Stimulated activated CD8-positive, alpha-beta memory T cell treated with anti-CD3 and anti-CD28 coated beads, Interleukin-4, amount 100 ng/mL, for 4 hours (primary cell): ENCODE measurements at places on chromosomes 3 and 15.

DNA sequence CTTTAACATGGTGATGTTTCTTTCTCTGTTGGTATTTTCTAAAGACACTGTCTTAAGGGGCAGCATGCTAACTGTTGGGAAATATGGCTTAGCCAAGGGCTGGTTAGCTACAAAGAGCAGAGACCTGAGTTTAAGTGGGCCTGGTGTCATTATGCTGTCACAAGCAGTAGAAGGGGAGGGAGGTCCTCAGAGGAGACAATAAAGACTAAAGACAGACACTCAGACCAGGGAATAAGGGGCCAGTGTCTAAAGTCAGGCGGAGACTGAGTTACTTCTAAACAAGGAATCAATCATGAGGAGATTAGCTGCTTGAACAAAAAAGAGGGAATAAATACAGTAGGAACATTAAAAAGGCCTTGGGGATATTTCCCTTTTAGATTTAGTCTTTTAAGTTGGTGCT is 142.7 kb upstream of the DPPA4 start:
- no peak for DNase-seq

DNA sequence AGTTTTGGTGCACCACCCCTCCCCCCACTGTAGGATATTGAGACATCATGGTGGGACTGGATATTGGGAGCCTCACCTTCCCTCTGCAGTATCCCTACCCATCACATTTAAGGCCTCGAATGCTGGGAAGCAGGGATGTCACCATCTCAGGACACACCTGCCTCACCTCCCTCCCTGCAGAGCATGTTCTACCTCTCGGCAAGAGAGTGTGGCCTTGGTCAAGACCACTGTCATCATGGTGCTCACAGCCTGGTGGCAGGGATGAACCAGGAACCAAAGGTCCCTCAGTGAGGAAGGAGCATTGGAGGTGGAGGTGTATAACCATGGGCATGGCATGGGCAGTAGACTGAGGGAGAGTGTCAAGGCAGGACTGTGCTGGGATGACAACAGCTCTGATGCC is 104.8 kb downstream of the CORO2B start:
- DNase-seq, result no peak

- DNase-seq, result no peak
Measured at GRCh38 chr3:114365909-114366308, 72.1 kb downstream of the TIGIT start.

GRCh38 chr3:20846832-20847231 is 660.8 kb upstream of the SGO1 start:
- DNase-seq, result no peak

- DNase-seq, result no peak
Measured at GRCh38 chr3:172270557-172271166, 177.6 kb downstream of the GHSR start.

DNA sequence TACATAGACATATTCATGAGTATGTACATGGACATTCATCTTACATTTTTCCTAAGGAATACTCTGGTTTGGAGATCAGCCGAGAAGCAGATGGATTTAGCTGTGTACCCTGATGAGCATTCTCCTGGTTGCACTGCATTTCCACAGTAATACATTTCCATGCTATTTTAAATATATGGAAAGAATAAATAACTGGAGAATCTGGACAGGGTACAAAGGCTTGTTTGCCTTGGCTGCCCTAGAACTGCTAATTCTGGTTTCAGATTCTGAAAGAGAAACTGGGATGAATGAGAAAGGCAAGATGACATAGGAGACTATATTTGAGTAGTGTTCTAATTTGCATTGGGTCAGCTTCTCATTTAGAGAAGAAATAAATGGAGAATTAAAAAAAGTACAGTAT is 190.8 kb upstream of the FAM3D start:
- no peak for DNase-seq

DNA sequence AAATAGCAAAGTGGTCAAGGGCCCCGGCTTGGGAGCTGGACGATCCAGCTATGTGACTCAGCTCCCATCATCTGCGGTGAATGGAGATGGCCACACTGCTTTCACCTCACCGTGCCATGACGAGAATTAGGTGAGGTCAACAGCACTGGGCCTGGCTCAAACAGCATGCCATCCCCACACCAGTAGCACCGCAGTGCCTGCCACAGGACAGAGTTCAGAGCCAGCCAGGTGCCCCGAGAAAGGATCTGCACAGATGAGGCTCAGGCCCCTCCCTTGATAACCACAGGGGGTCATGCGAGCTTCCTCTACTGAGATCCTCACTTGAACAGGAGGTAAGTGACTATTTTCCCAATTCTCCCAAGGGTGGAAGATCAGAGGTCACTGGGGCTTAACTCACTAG is 29.4 kb downstream of the ZXDC start:
- no peak for DNase-seq

DNA sequence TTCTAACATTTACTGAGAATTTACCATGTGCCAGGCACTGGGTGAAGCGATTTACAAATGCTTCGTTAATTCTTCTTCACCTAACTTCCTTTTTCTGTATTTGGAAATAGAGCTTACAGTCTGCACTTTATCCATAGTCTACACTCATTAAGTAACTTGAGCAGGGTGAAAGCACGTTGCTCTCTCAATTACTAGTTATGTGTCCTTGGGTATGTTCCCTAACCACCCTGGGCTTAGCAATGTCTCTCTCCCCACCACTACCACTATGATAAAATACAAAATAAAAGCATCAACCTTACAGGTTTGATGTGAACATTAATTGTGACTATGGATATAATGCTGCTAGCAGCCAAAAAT is 172.9 kb upstream of the SLC2A2 start:
- DNase-seq, result no peak

DNA sequence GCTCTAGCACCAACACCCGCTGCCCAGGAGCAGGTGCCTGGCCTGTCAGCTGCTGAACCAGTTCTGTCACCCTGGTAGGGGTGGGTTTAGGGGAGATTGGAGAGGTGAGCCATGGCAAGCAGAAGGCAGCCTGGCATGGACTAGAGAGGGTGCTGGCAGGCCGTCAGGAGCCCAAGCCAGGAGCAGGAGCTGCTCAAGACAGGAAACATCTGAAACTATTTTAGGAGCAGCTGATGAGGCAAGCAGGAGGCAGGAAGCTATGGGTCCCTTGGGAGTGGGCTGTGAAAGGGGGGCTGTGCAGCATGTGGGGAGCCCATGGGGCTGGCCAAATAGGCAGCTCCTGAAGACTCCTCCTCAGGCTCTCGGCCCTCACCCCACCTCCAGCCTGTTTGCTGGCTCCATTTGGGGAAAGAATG is 2.3 kb downstream of the INKA1 start:
- DNase-seq, result no peak

DNA sequence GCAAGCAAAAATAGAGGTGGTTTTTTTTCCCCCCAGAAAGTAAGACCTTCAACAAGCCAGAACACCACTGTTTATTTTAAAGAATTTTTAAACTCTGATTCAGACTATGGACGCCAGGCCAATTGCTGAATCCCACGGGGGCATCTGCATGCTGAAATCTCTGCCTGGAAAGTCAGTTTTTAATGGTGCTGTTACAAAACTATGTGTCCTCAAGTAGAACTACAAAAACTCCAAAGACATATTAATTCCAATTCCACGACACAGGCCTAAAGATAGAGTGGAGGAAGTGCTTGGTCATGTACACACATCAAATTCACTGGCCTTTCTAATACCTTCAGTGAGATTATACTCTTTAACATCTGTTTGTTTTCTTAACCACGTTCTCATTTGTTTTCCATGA is 490.5 kb upstream of the NR2F2 start:
- DNase-seq, result no peak

GRCh38 chr3:154904328-154904727 is 175.8 kb upstream of the MME start:
- DNase-seq, result no peak

GRCh38 chr3:10975695-10976234 is 16.8 kb upstream of the SLC6A1 start:
- DNase-seq, result no peak

DNA sequence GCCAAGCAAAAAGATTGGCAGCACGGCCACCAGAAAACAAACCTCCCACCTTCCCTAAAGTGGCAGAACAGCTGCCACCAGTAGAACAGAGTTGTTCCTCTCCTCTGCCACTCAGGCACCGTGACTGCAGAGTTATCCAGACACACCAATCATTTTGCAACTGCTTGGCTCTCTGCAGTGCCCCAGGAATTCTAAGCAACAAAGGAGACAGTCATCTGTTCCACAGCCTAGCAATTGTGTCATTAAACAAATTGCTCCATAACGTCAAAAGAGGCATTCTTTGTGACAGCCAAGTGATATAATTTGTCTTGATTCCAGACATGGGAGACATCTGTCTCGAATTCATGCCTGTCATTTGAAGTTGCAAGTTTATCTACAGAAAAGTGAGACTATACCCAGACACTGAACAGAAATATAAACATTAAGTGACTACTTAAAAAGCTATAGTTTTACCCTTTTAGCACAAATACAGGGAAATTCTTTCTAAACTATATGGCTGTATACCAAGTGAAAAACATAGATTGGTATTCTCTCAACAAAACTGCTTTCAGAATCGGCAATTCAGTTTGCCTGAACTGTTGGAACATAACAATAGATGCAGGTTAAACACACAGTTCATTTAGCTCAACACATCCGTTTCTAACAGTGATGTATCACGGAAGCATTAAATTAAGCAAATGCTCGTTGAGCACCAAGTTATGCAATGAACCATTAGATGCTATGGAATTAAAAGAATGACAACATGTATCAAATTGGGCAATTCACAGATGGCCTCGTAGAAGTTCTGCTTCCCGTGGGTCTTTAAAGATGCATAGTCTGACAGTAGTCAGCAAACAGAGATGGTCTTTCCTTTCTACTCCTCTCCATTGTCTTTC is 281.3 kb downstream of the FGF12 start:
- DNase-seq, result no peak

GRCh38 chr15:81363718-81364500 is 10.1 kb downstream of the TMC3 start:
- DNase-seq, result no peak

- DNase-seq, result no peak
Measured at GRCh38 chr3:64490180-64490724, 197.5 kb downstream of the ADAMTS9 start.

- DNase-seq, result no peak
Measured at GRCh38 chr3:186571644-186572013, 1.1 kb downstream of the DNAJB11 start.

DNA sequence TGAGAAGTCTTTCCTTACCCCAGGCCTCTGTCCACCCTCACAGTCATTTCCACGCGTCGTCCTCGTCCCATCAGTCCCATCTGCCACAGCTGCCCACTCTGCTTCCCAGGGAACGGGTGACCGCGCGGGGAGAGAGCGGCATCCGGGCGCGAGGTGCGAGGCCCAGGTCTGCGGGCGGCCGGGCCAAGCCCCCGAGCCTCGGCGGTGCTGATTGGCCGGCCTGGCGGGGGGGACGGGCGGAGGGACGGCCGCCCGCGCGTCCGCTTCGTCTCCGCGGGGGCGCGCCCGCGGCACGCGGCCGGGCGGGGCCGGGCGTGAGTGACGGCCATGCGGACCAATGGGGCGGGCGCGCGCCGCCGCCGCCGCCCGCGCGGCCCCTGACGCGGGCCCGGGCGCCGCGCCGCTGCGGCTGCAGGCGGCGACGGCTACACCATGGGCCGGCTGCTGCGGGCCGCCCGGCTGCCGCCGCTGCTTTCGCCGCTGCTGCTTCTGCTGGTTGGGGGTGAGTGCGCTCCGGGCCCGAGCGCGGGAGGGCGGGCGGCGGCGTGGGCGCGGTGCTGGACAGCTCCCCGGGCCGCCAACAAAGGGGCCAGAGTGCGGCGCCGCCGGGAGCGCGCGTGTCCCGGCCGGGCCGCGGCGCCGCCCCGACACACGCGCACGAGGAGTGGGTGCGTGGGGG is at the start of gene PODXL2:
TSS of gene PODXL2 (plus strand) at position 398 of the 679 bp plus-strand sequence. CDS start at position 433, 35 bp downstream.
- DNase-seq, result no peak

GRCh38 chr3:127857333-127857732 is 35.0 kb upstream of the MGLL start:
- no peak for DNase-seq

DNA sequence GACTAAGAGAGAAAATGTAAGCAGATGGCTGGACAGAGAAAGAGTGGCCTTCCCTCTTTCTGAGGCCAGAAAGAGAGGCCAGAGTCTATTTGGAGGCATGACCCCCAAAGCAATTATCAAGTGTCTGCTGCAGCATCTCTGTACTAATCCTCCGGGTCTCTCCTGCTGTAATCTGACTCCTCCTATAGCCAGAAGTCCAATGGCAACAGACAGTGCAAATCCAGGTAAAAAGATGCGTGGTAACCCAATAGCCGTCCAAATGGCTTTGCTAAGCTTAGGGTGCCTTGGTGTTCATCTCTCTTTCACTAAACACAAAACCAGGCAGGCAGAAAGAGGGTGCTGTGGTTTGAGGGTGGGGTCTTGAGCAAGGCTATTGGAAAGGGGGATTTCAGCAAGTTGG is 91.6 kb downstream of the ADCY5 start:
- no peak for DNase-seq

- DNase-seq, result no peak
Measured at GRCh38 chr15:73153447-73153846, 101.2 kb downstream of the NEO1 start.

GRCh38 chr3:46085421-46086082 is 58.3 kb upstream of the XCR1 start:
- no peak for DNase-seq

DNA sequence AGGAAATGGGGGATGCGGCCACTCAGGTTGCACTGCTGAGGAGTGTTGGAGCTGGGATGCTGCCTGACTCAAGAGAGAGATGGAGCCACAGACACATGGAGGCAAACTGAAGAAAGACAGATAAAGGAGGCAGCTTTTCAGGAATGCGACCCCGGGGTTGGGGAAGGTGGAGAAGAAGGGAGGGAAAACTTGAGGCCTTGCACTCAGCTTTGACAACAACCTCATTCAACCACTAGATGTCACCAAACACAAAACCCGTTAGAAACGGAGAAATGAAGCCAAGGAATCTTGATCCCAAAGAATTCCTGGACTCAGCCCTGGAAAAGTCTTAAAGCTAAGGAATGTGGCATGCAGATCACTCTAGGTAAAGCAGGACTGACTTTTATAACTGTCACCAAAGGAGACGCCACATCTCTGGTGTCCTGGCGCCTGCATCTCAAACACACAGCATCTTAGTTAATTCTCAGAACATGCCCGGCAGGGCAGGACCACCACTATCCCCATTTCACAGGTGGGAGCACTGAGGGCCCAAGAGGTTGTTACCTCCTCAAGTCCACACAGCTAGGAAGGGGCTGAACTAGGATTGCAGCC is 59.6 kb upstream of the LMCD1 start:
- no peak for DNase-seq

DNA sequence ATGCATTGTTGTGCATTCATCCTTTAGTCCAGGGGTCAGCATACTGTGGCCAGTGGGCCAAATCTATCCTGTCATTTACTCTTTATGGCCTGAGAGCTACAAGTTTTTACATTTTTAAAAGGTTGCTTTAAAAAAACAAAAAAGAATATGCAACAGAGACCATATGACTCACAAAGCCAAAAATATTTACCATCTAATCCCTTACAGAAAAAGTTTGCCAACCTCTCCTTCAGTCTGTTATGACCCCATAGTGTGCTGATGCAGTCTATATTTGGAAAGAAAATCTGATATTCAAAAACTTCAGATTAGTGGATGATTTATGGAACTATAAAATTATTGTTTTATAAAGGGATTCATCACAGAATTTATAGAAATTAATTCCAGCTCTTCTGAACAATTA is 237.5 kb upstream of the IL12A start:
- no peak for DNase-seq

- no peak for DNase-seq
Measured at GRCh38 chr3:129603561-129603942, 2.9 kb downstream of the PLXND1 start.
